ENCODE measurements at places on chromosomes 2 and 18.

DNA sequence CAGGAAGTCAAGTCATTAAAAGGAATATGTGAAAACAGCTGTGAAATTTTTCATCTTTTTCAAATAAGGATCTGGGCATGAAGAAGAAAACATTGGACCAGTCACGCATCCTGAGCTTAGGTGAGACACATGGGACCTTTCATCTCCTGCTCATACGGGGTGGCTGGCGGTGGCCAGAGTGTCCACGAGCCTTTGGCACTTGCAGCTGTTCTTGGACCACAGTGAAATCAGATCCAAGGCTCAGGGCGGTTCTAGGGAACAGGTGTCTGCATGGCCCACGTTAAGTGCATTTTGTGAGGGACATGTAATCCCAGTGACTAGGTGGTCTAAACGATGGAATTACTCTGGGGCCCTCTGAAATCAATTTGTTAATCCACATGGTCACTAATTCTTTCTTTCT is 212.7 kb upstream of the COPS8 start:
- no peak for DNase-seq

DNA sequence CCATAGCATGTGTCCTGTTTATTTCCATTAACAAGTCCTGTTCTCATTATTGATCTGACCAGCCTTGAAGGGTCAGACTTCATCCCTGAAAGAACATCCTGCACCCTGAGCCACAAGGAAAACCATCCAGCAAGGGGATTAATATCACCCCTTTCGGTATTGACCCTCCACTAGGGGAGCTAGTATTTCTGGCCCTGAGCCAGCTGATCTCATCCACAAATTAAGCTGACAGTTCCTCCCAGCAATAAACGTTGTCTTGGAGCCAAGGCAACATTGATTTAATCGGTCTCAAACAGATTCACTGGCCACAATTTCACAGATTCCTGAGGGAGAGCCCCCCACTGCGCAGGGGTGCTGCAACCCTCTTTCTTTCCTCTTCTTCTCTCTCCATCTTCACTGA is 353.1 kb upstream of the FANCL start:
- DNase-seq, result no peak

DNA sequence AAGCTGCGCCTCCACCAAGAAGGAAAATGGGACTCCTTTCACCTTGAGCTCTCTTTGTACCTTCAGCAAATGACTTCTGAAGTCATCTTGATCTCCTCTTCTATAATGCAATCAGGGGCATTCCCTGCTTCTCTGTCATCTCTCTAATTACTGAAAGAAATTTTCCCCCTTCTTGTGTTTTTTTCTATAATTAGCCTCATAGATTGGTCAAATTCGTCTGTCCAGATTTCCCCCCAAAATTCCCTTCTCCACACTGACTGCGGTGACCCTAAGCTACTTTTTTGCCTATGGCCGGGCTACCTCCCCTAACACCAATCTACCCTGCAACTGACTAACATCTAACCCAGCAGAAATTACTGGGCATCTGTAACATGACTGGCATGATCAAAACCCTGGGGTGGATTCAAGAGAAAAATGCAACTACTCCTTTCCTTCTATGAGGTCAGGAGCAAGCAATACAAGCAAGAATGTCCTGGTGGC is 168.6 kb downstream of the BCL2 start:
- DNase-seq, result no peak

DNA sequence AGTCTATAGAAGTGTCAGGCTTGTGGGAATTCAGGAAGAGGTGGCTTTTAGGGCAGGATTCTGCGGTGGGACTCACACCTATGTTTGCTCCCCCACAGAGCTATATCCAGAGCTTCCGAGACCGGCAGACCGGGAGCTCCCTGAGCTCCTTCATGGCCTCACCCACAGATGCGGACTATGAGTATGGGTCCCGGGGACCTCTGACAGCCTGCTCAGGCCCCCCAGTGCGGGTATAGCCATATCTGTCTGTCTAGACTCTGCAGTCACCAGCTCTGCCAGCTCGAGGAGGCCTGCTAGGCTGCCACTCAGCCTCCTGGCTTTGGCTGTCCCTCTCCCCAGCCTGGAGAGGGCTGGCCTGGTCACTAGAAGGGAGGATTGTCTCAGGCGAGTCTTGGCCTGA is 5.8 kb downstream of the TMEM198 start:
- no peak for DNase-seq

DNA sequence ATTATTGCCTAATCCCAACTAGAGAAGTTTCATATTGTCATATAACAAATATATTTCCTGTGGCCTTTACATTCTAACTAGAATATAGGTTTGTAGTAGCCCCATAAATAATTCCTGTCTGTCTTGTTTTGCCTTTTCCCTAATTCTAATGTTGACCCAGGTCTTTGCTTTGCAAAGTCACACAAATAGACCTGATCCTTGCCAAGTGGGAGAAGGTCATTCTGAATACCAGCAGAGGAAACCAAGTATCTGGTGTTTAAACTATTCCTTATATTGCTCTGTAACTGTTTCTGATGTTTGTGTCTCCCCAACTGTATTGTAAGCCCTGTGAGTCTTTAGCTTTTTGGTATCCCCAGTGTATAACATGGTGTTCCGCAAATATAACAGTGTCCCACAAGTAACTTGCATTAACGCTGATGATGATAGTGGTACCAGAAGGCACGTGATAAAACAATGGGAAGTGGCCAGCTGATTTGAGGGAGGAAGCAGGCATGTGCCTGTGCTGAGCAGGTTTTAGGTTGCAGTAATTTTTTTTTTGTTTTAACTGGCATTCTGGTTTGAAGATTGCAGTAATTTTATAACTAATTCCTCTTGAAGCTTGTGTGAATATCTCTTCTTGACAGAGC is 11.1 kb downstream of the HADHB start:
- DNase-seq, result no peak

DNA sequence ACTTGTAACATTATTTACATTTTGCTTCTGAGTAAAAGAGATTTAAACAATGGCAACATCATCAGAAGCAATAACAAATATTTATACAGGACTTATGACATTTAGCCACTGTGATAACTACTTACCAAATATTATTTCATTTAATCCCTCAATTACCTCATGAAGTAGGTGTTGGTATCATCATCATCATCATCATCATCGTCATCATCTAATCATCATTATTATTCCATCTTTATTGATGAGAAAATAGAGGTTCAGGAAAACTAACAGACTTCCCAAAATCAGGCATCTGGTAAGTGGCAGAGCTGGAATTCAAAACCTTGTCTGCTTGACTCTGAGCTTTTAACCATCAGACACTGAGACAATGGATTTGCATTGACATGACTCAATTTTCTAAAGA is 204.4 kb downstream of the NCKAP5 start:
- no peak for DNase-seq

- no peak for DNase-seq
Measured at GRCh38 chr2:53600815-53601214, 166.8 kb upstream of the CHAC2 start.

- no peak for DNase-seq
Measured at GRCh38 chr2:220937245-220937644, 634.9 kb downstream of the EPHA4 start.

GRCh38 chr18:40347261-40347660 is 1607.8 kb upstream of the PIK3C3 start:
- DNase-seq, result no peak

DNA sequence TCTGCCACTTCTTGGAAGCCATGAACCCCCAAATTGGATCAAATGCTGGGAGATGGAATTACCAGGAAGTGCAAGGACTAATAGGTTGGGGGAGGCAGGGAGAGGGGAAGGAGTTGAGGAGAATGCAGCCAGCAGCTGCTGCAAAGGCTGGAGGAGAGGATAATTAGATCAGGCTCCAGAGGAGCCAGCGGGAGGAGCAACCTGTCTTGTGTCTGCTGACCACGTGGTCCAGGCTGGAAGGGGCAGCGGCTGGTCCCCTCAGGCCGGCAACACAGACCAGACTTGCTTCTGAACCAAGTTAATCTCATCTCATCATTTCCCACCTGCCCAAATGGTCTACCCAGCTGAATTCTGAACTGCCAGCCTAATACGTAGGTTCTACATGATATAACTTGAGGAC is 68.3 kb downstream of the MRO start:
- no peak for DNase-seq

DNA sequence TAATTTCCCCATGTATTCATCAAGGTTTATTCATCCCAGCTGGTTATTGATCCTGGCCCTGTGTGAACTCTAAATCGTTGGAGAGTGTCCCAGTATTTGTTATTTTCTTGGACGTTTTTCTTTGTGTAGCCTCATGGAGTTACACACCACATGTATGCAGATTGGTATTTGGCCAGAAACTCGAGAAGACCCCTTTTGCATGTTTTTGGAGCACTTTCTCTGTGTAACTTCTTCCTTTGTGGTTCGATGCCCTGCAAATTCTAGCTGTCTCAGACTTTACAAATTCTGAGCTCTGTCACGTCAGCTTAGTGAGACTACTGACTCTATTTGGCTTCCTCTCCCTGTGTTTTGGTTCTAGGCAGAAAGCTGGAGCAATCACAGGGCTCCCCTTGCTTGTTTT is 198.7 kb downstream of the MCFD2 start:
- no peak for DNase-seq

DNA sequence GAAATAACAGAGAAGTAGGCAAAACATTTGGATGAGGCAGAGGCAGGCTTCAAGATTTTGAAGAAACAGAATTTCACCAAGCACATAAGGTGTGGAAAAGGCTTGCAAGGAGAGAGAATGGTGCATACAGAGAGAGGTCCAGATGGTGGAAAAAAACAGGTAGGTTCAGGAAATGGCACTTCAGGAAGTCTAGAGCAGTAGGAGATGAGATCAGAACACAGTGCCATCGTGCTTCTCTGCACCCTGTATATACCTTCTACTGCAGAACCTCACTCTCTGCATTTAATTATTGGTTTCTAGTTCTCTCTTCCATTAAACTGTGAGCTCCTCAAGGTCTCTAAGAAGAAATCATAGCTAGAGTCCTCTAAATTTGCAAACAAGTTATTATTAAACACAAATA is 2.4 kb downstream of the PAIP2B start:
- DNase-seq, result no peak

- peak; percentile 99 for DNase-seq
Measured at GRCh38 chr2:234241656-234242458, 191.4 kb downstream of the SPP2 start.

- no peak for DNase-seq
Measured at GRCh38 chr2:114068438-114068837, 178.5 kb downstream of the ACTR3 start.

- no peak for DNase-seq
Measured at GRCh38 chr2:172246649-172247048, 143.9 kb upstream of the DLX2 start.

DNA sequence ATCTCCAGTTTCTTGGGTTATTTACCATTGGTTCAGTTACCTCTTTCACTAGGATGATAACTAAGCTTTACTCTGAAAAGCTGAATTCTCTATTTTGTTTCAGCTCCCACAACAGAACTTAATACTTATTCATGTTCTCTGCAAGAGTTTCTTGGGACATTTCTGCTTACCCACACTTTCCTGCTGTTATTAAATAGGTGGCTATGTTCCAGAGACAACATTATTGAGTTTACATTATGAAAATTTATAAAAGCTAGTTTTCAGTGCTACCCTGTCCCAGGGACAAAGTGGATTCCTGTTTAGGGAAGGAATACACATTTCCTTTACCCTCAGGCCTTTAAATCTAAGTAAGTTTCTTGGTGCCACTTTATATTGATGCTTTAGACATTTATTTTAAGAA is 7.0 kb upstream of the GPD2 start:
- DNase-seq, result no peak

DNA sequence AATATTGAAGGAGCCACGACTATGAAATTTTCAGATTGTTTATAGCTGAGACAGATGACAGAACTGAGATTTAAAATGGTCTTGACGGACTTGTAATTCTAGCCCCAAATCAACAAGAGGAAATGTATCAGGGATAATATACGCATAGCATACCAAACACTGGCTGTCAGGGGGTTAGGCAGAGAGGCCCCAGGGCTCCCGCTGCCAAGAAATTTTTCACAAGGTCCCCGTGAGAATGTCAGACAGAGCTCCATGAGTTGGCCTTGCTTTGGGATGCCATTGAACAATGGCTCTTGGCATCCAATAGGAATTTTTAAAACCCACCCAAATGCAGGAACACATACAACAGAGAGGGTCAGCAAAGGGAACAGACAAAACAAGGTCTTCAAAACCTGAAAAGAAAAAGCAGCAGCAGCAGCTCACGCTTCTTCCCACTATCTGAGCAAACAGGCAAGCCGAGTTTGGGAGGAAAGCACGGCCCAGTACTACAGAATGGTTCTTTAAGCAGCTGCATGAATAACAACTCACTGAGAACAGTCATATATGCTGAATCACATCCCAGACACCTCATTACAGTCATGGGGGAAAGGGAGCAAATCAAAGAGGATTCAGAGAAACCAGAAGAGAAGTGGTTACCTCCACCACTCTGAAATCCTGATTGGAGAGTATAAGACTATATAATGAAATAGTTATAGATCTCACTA is 445.6 kb downstream of the RND3 start:
- no peak for DNase-seq

DNA sequence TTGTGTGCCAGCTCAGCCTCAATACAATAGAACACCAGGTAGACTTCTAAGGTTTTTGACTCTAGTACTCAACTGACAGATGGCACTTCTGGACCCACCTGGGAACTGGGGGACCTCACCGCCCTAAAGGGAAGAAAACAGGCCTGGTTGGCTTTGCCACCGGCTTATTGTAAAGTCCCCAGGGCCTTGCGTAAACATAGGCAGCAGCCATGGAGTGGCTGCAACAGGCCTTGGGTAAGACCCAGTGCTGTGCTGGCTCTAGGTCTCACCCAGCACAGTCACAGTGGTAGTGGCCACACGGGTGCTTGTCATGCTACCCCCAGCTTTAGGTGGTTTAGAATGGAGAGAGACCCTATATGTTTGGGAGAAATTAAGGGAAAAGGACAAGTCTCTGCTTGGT is 230.7 kb upstream of the SESTD1 start:
- DNase-seq, result no peak

DNA sequence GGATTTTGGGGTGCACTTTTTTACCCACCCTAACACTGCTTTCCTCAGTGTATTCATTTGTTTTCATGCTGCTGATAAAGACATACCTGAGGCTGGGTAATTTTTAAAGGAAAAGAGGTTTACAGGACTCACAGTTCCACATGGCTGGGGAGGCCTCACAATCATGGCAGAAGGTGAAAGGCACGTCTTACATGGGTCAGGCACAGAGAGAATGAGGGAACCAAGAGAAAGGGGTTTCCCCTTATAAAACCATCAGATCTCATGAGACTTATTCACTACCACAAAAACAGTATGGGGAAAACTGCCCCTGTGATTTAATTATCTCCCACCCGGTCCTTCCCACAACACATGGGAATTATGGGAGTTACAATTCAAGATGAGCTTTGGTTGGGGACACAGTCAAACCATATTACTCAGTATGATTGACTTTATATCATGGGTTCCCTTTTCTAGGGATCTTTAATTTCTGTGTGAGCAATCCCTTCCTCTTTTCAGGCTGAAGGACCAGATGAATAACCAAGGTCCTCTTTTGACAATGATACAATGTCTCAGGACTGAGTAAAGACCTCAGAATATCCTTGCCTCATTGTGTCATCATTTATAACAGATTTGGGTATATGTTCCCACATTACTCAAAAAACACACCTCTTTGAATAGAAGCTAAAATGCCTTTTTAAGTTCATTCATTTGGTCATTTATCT is 100.1 kb upstream of the TRIB2 start:
- no peak for DNase-seq

All from epithelial cell of proximal tubule (primary cell).